ENCODE measurements at places on chromosomes 7 and 10.
A peak's percentile ranks its signal among the peaks of the same experiment; 100 is the strongest.

DNA sequence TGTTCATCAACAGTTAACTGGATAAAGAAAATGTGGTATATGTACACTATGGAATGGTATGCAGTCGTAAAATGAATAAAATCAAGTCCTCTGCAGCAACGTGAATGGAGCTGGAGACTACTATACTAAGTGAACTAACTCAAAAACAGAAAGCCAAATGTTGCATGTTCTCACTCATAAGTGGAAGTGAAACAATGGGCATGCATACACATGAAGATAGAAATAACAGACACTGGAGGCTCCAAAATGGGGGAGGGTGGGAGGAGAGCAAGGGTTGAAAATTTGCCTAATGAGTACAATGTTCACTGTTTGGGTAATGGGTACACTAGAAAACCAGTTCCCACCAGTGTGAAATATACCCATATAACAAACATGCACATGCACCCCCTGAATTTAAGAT lies 179.5 kb downstream of the ZWINT start:
- no peak for DNase-seq

DNA sequence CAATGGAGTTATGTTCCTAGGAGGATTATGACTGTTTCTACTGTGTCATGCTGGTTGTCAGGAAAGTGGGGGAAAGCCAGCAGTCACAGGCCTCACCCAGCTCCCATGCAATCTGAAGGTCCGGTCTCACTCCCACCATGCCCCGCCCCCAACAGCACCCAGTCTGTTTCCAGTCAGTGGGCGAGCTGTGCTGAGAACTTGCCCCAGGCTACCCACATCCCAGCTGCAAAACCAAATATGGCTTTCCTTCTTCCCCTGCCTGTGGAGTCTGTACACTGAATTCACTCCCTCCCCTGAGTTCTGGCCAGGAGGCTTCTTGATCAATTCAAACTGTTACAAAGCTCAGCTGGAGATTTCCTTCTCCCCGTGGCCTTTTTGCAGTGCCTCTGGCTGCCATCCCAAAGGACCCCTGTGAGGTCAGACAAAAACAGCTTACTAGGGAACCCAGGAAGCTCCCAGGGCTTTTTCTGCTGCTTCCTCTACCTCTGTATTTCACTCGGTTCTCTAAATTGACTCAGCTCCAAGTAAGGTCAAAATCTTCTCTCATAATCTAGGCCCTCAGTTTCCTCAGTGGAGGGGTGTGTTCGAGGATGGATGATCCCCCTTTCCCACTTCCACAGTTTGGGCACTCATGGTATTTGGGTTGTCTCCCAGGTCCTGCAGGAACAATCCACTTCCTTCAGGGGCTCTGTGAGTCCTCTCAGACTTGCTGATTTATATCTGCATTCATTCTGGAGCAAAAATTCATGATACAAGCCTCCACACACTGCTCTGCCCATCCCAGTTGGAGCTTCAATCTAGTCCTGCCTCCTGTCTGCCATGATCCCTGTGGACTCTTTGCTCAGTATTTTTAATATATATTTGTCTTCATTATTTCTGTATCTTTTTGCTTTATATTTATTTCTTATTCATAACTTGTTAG lies 205.5 kb downstream of the SEMA3D start:
- DNase-seq = no peak

DNA sequence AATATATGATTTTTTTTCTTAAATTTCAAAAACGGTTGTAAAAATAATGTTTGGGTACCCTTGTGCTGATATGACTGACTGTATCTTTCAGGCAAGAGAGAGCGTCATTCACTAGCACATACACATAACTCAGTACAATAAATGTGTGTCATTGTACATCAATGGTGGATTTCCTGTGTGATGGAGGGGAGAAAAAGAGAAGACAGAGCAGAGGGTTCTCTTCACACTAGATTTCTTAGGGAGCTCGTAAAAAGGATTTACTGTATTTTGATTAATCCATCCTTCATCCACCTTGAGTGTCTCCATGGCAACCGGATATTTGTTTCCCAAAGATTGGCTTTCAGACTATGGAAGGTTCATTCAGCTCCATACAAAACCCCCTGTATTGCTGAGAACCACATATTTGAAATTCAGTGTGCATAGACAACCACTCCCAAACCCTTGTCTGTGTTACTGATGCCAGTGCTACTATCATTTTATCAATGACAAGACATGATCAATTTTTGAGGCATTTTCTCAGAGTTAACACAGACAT lies 150.6 kb downstream of the AKR1D1 start:
- no peak for DNase-seq

DNA sequence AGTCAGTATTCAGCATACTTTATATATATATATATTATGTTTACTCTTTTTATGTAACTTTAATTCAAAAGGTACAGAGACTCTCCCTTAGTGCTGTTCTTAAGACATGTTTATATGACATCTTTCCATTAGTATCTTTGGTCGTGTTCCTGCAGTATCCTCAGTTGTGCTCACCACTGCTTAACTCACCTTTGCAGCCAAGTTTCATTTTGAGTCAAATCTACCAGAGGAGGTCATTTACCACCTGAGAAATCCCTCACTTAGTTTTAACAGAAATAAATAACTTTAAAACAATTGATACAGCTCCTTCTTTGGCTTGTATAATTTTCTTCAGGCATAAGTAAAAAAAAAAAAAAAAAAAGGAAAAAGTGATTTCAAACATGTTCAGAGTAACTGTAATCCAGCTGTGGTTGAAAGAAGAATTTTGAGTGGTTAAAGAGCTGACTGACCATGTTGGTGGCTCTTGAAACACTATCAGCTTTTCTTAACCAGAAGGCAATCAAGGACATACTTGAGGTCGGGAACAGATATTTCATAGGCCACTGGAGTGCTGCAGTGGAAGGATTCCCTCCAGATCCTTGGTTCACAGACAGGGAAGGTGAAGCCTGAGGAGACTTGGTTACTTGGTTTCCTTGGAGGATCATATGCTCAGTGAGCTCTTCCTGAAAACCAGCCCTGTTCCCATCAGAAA lies 116.8 kb downstream of the AUTS2 start:
- DNase-seq = no peak

DNA sequence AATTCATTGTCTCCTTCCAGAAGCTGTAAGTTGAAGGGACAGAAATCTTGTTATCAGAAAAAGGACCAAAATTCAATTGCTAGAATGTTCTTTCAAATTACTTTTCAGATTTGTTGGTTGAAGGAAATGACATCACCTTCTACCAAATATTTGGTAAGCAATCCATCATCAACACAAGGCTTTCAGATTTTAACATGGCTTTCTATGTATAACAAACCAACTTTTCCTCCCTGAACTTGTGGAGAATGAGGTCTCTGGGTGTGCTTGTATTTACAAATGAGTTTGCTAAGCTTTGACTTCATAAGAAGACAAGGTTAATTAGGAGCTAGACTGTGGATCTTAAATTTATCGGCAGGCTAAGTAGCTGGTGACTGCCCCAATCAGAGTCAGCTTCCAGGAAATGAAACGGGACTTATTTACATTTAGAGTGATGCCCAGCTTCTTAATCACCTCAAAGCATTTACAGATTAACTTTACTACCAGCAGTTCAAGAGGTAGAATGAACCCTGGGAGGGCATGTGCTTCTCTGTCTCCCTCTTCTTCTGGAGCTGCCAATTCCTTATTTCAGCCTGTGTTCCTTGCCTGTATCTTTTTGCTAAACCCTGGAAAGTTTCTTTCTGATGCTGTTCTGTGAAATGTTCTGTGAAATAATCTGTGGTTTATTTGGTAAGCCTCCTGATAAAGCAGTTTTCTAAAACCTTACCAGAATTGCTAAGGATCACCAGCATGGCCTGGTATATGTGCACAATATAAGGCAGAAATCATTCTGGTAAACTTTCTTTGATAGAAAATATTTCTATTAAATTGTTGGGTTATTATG lies 248.8 kb upstream of the FZD8 start:
- no peak for DNase-seq

- no peak for DNase-seq
Measured at GRCh38 chr7:143382126-143382790, 1.1 kb downstream of the ZYX start.

GRCh38 chr7:27277628-27278027 lies 35.0 kb downstream of the EVX1 start:
- DNase-seq = no peak

- DNase-seq = no peak
Measured at GRCh38 chr10:45591280-45591679, 81.3 kb downstream of the ZFAND4 start.

DNA sequence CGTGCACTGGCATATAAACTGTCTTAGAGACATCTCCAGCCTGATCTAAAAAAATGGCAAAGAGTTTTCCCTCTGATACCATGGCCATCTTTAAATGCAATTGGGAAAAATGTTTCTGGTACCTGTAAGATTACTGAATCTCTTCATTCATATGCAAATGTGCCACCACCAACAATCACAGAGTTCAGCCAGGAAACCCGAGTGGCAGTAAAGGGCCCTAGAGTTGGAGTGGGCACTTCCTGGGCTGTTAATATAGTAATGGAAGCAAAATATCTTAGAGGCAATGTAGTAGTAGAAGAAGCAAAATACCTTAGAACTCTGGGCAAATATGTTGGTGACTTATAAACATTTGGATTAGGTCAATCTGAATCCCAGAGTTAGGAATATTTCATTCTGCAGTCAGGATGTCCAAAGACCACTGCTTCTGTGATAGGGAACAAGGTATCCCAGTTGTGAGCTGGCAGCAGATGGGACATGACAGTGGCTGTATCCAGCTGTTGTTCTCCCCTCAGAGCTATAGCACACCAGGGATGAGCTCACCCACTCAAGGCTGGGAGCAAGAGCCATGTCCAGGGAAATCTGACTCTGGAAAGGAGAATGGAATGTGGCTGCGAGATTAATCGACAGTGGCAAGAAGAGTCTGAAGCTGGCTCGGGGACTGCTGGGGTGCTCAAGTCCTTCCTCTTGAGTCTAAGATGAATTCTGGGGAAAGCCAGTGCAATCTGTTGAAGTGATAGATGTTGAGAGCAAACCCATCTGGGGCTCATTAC lies 332.1 kb downstream of the PHTF2 start:
- DNase-seq = no peak

- DNase-seq = peak; percentile 59
Measured at GRCh38 chr10:92290076-92290836, 622 bp downstream of the CPEB3 start.

GRCh38 chr7:12893292-12893691 lies 205.9 kb downstream of the ARL4A start:
- DNase-seq = no peak

DNA sequence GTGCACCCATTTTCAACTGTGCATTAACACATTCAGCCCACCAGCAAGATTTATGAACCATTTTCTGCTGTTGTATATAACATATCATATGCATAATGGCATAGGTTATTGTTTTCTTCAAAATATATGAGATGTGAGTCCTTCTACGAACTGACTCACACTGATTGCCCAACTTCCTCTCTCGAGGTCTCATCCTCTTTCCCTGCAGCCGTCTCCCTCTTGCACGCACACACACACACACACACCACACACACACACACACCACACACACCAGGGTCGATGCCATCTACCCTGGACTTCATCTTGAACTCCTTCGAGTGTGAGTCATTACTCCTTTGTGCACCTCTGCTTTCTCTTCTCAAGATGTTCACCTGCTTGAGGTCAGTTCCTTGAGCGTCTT lies 36.7 kb downstream of the EGFR start:
- peak; percentile 6 for DNase-seq

- DNase-seq = no peak
Measured at GRCh38 chr7:14596421-14596820, 306.1 kb downstream of the DGKB start.

DNA sequence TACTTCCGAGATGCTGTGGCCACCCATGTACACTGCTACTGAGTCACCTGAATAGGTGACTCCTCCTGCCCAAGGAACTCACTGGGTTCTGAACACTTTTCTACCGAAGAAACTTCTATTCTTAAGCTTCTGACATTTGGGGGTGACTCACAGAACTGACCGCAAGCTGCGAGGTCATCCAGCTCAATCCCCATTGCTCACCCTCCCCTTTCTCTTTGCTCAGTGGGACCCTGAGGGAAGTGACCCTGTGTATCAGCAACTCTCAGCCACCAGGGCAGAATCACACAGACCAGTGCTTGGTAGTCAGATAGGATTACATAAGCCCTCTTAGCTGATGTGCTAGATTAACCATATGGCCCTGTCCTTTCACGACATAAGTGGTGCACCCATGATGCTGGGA lies 46.3 kb downstream of the INSYN2A start:
- DNase-seq = no peak

DNA sequence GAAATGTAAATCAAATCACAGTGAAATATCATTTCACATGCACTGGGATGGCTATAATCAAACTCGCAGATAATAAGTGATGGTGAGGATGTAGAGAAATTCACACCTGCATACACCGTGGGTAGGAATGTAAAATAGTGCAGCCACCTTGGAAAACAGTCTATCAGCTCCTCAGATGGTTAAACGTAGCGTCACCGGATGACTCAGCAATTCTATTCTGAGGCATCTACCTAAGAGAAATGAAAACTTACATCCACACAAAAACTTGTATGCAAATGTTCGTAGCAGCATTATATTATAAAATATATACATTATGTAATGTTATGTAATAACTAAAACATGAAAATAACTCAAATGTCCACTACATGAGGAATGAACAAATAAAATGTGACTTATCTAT lies 38.9 kb downstream of the SH3PXD2A start:
- DNase-seq = peak; percentile 40

- DNase-seq = no peak
Measured at GRCh38 chr7:42770114-42770513, 141.8 kb downstream of the C7orf25 start.

GRCh38 chr10:82402906-82403401 lies 528.0 kb downstream of the NRG3 start:
- no peak for DNase-seq

DNA sequence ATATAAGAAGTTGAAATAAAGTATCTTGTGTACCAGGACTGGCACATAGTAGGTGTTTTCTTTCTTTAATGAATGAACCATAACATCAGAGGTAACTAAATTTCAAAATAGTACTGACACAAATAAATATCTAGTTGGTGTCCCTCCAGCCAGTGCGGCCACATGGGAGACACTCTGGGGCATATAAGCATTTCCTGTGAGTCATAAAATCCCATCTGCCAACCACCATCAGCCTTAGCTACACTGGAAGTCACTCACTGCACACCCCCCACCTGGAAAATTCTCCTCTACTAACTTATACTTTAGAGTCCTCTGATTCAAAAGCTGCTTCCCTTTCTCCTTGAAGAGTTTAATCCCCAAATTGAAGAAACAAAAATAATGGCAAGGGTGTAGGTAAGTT lies 32.5 kb downstream of the DYDC1 start:
- peak; percentile 25 for DNase-seq

DNA sequence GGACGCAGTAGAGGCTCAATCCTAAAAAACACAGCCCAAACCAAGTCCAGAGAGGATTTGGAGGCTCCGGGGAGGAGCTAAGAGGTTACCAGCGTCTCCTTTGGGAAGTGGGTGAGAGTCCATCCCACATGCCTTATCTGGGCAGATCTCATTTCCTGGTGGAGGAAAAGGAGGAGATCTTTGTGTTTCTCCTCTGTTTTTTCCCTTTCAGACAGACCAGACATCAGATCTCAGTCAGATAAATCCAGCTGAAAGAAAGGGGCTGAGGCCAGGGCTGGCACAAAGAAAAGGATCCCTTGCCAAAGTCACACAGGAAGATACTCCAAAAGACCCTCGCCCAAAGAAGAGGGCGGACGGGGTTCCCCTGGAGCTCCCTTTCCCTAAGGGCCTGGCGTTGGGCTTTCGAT lies 58.3 kb upstream of the COMTD1 start:
- DNase-seq = no peak

GRCh38 chr7:64636386-64636785 lies 29.5 kb upstream of the ZNF107 start:
- DNase-seq = no peak

Measured in hematopoietic multipotent progenitor cell treated with erythropoietin and hydrocortisone succinate and interleukin-3 and kit ligand, for 4 days (in vitro differentiated cells).